ENCODE measurements at places on chromosomes 7 and 10. TPM values are rescaled to one million over a fixed set of nuclear protein-coding genes. Genes with fewer than 3 reads are reported as not detected.

DNA sequence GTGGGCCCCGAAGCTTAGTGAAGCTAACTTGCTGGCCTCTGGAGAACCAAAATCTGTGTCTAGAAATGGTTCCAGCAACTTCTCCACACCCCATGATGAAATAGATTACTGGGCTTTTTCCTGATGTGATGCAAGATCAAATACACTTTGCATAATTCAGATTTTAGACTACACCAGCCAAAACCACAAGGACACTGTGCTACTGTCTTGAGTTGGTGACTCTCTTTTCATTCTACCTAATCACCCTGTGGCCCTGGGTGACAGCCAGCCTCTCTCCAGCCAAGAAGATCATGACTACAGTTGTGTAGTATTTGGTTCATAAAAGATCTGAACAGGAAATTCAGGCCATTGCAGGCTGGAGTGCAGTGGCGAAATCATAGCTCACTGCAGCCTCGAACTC is 22.2 kb downstream of the AZGP1 start:
- peak; percentile 91 for DNase-seq

DNA sequence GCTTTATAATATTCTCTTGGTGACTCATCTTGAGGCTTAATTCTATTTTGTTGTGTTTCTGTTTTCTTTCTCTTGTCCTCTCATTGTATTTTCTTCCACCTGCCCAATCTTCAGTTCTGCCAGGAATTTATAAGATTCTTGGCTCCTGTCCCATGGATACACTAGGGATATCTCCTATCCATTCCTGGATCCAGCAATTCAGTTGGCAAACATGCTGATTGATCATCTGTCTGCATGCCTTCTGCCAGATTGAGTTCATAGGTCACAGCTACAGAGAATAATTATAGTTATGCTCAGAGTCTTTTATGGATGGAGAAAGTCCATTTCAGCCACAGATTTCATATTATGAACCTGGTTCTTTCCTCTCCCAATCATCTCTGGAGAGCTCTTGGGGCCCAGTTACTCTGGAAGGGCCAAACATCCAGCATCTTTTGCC is 140.4 kb upstream of the MAGI2 start:
- no peak for DNase-seq

- no peak for DNase-seq
Measured at GRCh38 chr7:2734751-2735571, 47.0 kb downstream of the AMZ1 start.

GRCh38 chr7:81367326-81367931 is 402.4 kb downstream of the HGF start:
- DNase-seq: peak; percentile 87

DNA sequence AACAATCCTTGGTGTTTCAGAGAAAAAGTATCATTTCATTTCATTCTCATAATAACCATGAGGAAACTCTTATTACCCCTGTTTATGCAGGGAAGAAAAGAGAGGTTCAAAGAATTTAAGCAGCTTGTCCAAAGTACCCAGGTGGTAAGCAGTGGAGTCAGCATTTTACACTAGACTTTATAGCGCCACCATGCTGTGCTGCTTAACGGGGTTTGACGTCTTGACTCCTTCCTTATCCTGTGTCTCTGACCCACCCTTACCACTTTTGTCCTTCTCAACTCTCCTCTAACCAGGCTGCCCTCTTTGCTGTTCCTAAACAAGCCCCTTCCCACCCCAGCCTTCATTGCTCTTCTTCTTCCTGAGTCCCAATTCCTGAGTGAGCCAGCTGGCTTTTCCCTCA is 117.0 kb upstream of the AHR start:
- DNase-seq: no peak

Gene NKX6-2
- total RNA-seq: not detected

Gene CFAP70
- total RNA-seq: 7.0 TPM

Gene FAM24B
- 3.4 TPM for total RNA-seq
